ENCODE measurements at places on chromosomes 4 and X. TPM values are rescaled to one million over a fixed set of nuclear protein-coding genes. Genes with fewer than 3 reads are reported as not detected.

SCML1 gene
- 1.2 TPM for total RNA-seq

SORCS2 gene
- not detected for total RNA-seq

DNA sequence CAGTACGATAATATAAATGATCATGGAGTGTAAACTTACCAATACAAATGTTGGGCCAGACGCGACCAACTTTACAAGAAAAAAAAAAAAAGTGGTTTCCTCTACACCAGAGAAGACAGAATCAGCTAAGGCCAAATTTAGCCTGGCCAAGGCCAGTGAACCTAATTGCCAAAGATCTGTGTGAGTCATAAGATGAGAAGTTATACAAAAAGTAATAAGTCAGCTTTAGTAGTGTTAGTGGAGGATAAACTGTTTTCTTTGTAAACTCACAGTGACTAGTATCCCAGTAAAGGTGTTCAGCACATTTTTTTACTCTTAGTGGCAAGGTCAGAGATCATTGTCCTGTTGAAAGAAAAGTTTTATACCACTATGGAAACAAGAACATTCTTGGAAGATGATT is 531.4 kb upstream of the TECRL start:
- H3K4me1 ChIP-seq: no peaks in the 10 kb centered on the region
- no peaks in the 10 kb centered on the region for H3K36me3 ChIP-seq
- H3K27ac ChIP-seq: no peak overlapping the region
- H3K27me3 ChIP-seq: no peaks in the 10 kb centered on the region
- H3K4me3 ChIP-seq: no peak overlapping the region
- DNase-seq: no peak

DNA sequence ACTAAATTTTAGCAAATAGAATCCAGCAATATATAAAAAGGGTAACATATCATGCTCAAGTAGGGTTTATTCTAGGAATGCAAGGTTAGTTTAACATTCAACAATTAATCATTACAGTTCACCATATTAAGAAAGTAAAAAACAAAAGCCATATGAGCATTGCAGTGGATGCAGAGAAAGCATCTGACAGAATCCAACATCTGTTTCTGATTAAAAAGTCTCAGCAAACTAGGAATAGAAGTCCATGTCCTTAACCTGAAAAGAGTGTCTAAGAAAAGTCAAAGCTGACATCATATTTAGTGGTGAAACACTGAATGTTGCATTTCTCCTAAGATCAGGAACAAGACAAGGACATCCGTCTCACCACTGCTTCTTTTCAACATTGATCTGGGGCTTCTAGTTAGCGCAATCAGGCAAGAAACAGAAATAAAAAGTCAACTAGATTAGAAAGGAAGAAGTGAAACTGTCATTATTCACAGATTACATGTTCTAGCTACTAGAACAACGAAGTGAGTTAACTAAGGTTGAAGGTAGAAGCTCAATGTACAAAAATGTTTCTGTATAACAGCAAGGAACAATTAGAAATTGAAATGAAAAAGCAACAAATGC is 49.3 kb downstream of the MRPL1 start:
- H3K4me1 ChIP-seq: no peaks in the 10 kb centered on the region
- no peaks in the 10 kb centered on the region for H3K36me3 ChIP-seq
- H3K27ac ChIP-seq: no peak overlapping the region

GRCh38 chr4:111689731-111690130 is 455.5 kb upstream of the FAM241A start:
- no peak for DNase-seq
- H3K36me3 ChIP-seq: no peaks in the 10 kb centered on the region
- H3K4me1 ChIP-seq: no peaks in the 10 kb centered on the region
- H3K27ac ChIP-seq: no peak overlapping the region

- H3K36me3 ChIP-seq: no peaks in the 10 kb centered on the region
- no peak for DNase-seq
- no peak overlapping the region for H3K27ac ChIP-seq
- H3K4me3 ChIP-seq: no peak overlapping the region
- H3K27me3 ChIP-seq: no peaks in the 10 kb centered on the region
Observed at GRCh38 chr4:14952352-14952751, 49.9 kb upstream of the CPEB2 start.

DNA sequence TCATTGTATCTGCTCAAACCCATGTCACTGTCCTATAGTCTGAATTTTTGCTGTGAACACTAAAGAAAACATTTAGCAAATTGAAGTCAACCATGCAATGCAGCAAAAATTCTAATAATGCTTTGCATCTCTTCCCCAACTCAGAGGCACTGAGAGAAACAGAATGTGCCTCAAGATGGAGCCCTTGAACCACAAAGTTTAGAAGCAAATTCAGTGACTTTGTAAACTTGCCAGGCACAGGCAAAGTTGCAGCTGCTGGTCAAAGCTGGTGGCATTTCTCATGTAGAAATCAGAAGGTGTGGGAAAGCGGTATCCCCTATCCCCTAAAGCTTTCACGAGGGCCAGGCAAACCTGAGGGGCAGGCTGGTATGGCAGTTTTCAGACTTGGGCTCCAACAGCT is 121.7 kb upstream of the DIPK2B start:
- no peak for DNase-seq
- H3K4me1 ChIP-seq: no peaks in the 10 kb centered on the region
- H3K27ac ChIP-seq: no peak overlapping the region
- H3K36me3 ChIP-seq: no peaks in the 10 kb centered on the region
- H3K27me3 ChIP-seq: no peaks in the 10 kb centered on the region
- H3K4me3 ChIP-seq: no peak overlapping the region

GRCh38 chr4:33751050-33751449 is 2493.3 kb downstream of the ARAP2 start:
- no peaks in the 10 kb centered on the region for H3K36me3 ChIP-seq
- no peak for DNase-seq
- H3K27ac ChIP-seq: no peak overlapping the region
- no peaks in the 10 kb centered on the region for H3K27me3 ChIP-seq
- H3K4me1 ChIP-seq: no peaks in the 10 kb centered on the region

STATH gene
- total RNA-seq: not detected

DNA sequence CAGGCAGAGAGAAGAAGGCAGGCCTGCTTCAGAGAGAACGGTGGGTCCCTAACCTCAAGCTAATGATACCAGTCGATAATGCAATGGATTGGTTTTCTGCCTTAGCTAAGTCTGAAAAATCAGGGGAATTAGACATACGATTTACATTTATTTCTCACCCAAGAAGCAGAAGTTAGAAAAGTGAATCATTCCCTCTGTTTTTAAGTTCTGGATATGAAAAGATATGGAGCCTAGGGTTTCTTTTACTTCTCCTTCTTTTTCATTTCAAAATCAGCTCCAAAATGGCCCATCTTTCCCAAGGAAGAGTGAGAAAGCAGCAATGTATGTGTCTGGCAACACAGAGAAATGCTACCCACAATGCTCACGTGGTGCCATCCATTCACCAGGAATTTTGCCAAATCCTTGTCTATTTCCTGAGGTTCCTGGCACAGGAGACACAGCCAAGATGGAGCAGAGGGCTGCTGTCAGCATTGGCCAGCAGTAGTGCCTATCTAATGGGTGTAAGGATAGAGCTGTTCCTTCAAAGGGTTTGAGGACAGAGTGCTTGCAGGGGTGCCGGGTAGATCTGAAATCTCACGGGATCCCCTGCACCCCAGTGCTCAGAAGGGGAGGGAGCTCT is 231.5 kb downstream of the MAML3 start:
- H3K4me1 ChIP-seq: no peaks in the 10 kb centered on the region
- no peaks in the 10 kb centered on the region for H3K27me3 ChIP-seq
- DNase-seq: no peak
- H3K4me3 ChIP-seq: no peak overlapping the region
- H3K36me3 ChIP-seq: no peaks in the 10 kb centered on the region

DNA sequence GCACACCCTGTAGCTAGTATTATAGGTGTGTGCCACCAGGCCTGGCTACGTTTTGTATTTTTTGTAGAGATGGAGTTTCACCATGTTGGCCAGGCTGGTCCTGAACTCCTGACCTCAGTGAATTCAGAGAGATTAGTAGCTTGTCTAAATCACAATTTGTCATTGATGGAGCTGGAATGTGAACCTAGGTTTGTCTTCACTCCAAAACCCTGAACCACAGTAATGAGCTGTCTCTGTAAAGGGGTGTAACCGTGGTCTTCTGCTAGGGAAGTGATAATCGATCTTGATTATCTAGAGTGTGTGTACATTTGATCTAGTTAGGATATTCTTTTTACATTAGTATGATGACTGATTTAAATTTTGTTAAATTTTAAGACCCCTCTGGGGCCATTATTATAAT is 8.3 kb downstream of the ARHGAP10 start:
- no peak overlapping the region for H3K4me3 ChIP-seq
- H3K27me3 ChIP-seq: no peaks in the 10 kb centered on the region
- no peaks in the 10 kb centered on the region for H3K36me3 ChIP-seq
- H3K4me1 ChIP-seq: no peaks in the 10 kb centered on the region

DNA sequence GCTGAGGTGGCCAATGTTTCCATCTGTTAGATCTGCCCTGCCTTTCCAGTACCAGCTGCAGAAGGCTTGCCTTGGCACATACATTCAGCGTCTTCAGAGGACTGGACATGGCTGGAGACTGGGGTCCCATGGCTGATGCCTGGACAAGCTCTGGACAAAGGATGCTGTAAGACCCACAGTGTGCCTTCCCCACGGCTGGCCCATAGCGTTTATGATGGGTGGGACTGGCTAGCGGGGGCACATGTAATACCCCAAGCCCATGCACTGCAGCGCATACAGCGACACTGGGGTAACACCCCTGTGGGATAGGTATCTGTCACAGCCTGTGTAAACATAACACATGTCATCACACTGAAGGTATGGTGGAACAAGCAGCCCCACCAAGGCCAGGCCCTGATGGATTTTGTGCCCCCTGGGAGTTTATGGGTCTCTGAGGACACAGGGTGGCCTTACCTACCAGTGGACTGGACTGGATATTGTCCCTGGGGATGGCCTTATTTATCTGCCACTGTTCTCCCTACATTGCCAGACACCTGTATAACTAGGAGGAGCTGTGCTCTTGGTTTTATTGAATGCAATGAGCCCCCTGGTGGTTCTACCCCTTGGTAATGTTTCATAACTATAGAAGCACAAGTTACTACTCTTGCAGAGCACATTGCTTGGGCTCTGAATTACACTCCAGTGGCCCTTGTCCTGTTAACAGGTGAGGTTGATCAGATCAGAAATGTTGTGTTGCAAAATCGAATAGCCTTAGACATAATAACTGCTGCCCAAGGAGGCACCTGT is 34.3 kb upstream of the TACR3 start:
- H3K36me3 ChIP-seq: no peaks in the 10 kb centered on the region
- DNase-seq: no peak
- H3K4me1 ChIP-seq: no peaks in the 10 kb centered on the region
- no peak overlapping the region for H3K27ac ChIP-seq

CENPVL2 gene
- total RNA-seq: not detected

- no peaks in the 10 kb centered on the region for H3K36me3 ChIP-seq
- H3K4me3 ChIP-seq: no peak overlapping the region
- no peak for DNase-seq
- no peaks in the 10 kb centered on the region for H3K4me1 ChIP-seq
Observed at GRCh38 chr4:186449954-186450353, 105.4 kb downstream of the MTNR1A start.

GRCh38 chrX:118878977-118879376 is 55.4 kb downstream of the ZCCHC12 start:
- no peaks in the 10 kb centered on the region for H3K27me3 ChIP-seq
- H3K4me1 ChIP-seq: no peaks in the 10 kb centered on the region
- no peak for DNase-seq
- H3K36me3 ChIP-seq: no peaks in the 10 kb centered on the region

GRCh38 chr4:34850421-34850820 is 1393.9 kb downstream of the ARAP2 start:
- no peak overlapping the region for H3K27ac ChIP-seq
- DNase-seq: no peak
- H3K27me3 ChIP-seq: no peaks in the 10 kb centered on the region
- no peaks in the 10 kb centered on the region for H3K4me1 ChIP-seq
- H3K36me3 ChIP-seq: no peaks in the 10 kb centered on the region

GRCh38 chr4:86818841-86819240 is 30.3 kb downstream of the SLC10A6 start:
- no peak overlapping the region for H3K4me3 ChIP-seq
- DNase-seq: no peak
- H3K27me3 ChIP-seq: no peaks in the 10 kb centered on the region
- no peaks in the 10 kb centered on the region for H3K36me3 ChIP-seq
- no peak overlapping the region for H3K27ac ChIP-seq
- H3K4me1 ChIP-seq: no peaks in the 10 kb centered on the region

AP1AR gene
- 23.2 TPM for total RNA-seq

MAGIX gene
- 1.4 TPM for total RNA-seq

GRCh38 chrX:39613997-39614679 is 483.6 kb downstream of the BCOR start:
- no peak for DNase-seq
- no peaks in the 10 kb centered on the region for H3K36me3 ChIP-seq
- no peaks in the 10 kb centered on the region for H3K4me1 ChIP-seq
- H3K4me3 ChIP-seq: peak overlapping the region; percentile 39
- H3K27me3 ChIP-seq: no peaks in the 10 kb centered on the region

CT45A10 gene
- not detected for total RNA-seq

DNA sequence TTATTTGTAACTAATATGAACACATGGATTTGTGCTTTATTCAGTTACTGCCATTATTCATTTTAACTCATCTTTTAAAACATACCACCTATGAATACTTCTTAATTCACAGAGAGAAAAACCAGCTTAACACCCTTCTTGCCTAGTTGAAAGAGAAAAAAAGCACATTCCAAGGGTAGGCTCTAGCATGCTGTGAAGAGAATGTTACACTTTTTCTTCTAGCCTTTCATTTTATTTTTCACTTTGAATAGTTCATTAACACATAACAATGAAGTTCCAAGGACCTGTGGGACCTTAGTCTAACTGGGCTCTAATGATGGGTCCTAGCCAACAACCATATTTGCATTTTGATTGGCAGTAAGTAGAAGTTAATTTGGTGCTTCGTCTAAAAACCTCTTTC is 279.9 kb upstream of the MAGEB2 start:
- DNase-seq: no peak
- H3K4me3 ChIP-seq: no peak overlapping the region
- H3K4me1 ChIP-seq: no peaks in the 10 kb centered on the region
- H3K27me3 ChIP-seq: no peaks in the 10 kb centered on the region

IL2 gene
- 179 TPM for total RNA-seq

DNA sequence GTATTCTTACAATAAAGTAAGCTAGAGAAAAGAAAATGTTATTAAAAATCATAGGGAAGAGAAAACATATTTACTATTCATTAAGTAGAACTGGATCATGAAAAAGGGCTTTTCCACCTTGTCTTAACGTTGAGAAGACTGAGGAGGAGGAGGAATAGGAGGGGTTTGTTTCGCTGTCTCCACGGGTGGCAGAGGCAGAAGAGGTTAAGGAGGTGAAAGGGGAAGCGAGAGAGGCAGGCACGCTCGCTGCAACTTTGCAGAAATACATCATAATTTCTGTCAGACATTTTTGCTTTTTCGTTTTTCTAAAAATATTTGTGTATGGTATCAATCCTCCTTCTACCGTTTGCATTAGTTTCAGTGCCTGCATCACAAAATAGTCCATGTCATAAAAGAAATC is 2375.1 kb upstream of the AGA start:
- no peaks in the 10 kb centered on the region for H3K4me1 ChIP-seq
- H3K36me3 ChIP-seq: no peaks in the 10 kb centered on the region
- no peaks in the 10 kb centered on the region for H3K27me3 ChIP-seq
- H3K27ac ChIP-seq: no peak overlapping the region

DNA sequence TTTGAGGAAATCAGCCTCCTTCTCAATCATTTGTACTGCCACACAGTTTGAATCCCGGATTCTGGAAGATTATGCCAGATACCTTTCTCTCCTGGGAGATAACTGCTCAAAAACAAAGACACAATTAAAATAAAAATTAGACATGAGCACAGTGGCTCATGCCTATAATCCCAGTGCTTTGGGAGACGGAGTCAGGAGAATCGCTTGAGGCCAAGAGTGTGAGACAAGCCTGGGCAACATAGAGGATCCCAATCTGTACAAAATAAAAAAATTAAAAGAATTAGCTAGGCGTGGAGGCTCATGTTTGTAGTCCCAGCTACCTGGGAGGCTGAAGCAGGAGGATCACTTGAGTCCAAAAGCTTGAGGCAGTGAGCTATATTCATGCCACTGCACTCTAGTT is 376.3 kb upstream of the ZFP42 start:
- no peak overlapping the region for H3K27ac ChIP-seq
- no peak for DNase-seq
- no peaks in the 10 kb centered on the region for H3K27me3 ChIP-seq
